ENCODE measurements at places on chromosomes 2 and 18.
A peak's percentile ranks its signal among the peaks of the same experiment; 100 is the strongest.

DNA sequence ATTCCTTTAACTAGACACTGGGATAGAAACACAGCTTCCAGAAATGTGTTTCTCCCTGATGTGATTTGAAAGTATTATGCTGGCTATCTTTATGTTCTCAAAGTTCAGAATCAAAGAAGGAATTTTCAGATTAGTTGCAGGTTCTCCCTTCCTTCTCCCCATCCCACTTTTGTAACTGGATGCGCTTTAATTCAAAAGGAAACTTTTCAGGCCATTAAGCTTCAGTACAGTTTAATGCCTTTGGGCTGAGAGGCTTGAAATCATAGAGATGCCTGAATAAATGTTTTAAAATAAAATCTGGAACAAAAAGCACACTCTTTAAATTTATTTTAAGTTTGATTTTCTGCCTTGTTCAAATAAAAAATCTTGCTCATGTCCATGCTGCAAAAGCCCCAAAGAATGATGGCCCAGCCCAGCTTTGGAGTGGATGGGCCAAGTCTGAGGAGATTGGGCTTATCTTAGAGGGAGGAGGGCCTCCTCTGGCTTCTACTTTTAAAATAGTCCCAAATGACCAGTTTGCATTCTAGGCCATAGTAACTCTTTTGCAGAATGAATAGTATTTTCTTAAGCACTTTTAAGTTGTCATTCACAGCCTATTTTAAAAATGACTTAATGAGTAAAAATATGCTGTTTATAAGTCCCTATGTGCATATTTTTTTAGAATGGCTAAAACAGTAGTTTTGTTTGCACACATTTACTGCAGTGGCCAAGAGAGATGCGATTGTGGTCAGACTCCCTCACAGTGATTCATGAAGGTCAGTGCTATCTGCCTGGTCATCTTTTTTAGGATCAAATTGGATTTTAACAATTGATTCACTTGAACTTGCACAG lies 129.2 kb downstream of the MTX2 start:
- no peak for DNase-seq

DNA sequence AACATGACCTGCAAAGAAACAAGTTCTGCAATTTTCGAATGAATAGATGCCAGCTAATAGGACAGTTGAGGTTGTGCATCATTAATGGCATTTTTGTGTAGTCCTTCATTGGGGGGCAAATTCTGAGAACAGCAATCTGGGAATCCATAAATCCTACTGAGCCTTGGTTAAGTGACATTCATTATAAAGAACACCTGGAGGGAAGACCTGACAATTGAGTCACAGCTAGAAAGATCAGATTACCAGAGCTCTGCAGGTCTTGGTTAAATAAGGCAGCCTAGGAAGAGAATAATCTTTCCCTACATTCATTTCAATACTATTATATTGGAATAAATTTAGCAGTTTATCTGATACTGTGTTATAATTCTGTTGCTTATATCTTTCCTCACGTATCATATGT lies 14.3 kb downstream of the KCNH7 start:
- no peak for DNase-seq

DNA sequence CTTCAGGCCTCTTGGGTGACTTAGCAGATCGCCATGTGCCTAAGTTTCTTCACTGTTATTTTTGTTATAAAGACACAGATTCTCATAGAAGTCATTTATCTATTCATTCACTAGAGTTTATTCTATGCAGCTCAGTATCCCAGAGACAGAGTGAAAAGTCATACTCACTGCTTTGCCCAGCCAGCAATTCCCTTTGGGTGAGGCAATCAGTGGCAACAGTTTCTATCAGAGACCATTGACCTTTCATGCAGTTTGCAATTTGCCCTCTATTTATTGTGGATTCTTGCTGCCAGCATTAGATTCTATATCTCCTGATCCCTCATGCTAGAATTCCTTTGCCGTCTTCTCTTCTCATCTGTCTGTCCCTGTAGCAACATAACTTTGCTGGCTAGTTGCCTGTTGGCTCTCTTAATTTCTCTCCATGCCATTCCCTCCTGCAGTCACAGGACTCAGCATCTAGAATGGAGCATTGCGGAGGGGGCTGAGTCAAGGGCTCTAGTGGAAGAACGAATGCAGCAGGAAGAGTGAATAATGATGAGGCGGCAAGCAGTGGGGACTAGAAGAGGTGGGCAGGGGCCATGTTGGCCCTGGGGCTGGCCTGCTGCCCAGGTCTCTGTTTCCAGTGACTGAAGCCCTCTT lies 12.2 kb downstream of the SLC9A4 start:
- no peak for DNase-seq

GRCh38 chr2:203097735-203098134 lies 83.1 kb downstream of the NBEAL1 start:
- DNase-seq: no peak

GRCh38 chr2:79511320-79511951 lies 1.4 kb upstream of the CTNNA2 start:
- DNase-seq: peak; percentile 79

DNA sequence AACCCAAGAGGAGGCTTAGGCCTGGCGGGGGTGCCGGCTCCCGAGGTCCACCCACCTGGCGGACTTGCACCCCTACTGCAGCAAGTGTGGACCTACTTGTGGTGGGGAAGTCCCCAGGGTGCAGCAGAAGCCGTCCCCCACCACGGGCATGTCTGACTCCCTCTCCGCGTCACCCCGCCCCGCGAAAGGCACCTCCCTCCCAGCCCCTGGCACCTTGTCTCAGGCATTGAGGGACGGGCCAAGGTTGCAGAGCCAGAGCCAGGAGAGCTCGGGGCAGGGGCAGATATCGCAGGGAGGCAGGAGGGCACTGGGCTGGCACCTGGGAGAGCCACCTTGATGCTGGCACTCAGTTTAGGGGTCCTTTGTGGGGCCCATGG lies 19.0 kb downstream of the CROCC2 start:
- DNase-seq: peak; percentile 10

- DNase-seq: no peak
Measured at GRCh38 chr2:203594541-203594940, 59.4 kb upstream of the RAPH1 start.

GRCh38 chr2:110211938-110212858 lies at the start of gene MTLN:
Gene MTLN, minus strand, starts transcription at chr2:110212547. Its CDS starts 22 bp downstream, at chr2:110212525.
- peak; percentile 49 for DNase-seq

- no peak for DNase-seq
Measured at GRCh38 chr2:24917086-24917485, 3.0 kb downstream of the ADCY3 start.

DNA sequence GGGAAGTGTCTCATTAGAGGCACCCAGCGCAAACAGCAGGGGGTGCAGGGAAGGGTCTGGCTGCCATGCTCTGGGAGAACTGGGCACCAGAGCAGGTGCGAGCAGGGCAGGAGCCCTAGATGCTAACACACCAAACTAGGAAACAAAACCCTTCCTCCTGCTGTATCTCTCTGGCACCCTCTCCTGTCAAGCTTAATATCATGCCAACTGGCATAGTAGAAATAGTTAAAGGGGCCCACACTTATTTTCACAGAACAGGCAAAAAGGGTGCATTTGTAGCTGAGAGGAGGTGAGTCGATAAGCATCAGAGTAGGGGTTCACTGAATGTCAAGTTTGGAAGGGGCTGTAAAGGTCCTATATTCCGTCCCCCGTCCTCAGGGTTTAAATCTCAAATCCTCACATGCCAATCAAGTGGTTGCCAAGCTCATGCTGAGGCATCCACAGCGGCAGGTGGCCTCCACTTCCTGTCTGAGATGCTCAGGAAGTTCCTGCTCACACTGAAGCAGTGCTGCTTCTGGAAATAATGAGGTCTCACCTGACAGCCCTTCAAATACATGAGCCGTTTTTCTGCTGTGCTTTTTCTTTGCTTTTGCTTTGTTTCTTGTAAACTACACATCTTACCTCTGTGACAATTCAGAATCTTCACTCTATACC lies 14.9 kb upstream of the ACKR3 start:
- DNase-seq: no peak

GRCh38 chr2:237511433-237511832 lies 24.4 kb downstream of the MLPH start:
- no peak for DNase-seq

DNA sequence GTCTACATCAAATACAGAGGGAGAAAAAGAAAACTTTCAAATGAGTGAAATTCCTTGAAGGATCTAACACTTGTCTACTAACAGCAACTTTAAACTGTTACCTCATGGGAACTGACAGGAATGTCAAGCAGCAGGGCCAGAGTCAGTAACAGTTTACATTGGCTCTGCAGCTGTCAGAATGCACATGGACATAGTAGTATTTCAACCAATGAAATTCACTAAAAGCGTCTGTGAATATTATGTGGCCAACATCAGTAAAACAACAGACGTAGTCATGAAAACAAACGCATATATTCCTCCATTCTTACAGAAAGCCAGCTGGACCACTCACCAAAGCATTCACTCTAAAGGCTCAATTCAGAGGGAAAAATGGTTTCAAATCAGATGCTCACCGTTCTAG lies 79.3 kb upstream of the RNU4ATAC start:
- no peak for DNase-seq

DNA sequence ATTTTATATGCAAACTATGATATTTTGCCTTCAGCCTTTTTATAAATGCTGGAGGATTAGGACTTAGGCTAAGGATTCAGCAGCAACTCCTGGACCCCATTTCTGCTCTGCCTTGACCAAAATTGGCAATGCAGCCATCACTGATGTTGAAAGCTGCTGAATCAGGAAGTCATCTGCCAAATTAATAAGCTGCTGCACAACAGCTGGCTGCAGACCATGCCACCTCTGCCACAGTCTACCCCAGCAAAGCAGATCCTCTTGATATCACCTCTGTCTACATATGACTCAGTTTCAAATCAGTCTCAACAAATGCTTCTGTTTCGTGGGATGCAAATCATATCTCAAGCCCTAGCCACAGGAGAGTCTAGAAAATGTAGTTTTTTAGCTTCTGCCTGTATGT lies 7.1 kb upstream of the SOS1 start:
- DNase-seq: no peak

GRCh38 chr2:43221124-43221762 lies 5.2 kb downstream of the ZFP36L2 start:
- peak; percentile 62 for DNase-seq

DNA sequence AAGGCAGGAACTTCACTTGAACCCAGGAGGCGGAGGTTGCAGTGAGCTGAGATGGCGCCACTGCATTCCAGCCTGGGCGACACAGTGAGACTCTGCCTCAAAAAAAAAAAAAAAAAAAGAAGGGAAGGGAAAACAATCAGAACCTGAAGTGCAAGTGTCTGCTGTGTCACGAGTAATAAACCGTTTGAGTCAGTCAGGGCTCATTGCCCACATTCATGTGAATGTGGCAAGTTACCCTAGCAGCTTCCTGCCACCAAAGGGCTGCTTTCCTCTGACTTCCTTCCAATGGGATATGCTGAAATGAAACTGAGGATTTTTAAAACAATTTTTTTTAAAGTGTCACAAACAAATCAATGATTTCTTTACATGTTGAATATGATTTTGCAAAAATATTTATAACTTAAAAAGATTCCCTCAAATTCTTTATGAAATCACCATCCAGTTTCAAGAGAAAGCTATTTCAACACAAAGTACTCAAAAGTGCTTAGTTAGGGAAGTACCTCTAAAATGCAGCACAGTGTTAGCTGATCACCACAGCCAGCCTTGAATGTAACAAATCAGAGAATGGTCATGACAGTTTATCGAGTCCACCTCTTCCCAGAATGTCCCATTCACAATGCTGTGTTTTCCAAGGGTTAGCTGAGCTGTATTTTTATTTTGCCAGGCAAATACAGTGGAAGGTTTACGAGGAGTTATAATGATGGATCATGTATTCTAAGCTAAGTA lies 36.4 kb downstream of the WDSUB1 start:
- no peak for DNase-seq

DNA sequence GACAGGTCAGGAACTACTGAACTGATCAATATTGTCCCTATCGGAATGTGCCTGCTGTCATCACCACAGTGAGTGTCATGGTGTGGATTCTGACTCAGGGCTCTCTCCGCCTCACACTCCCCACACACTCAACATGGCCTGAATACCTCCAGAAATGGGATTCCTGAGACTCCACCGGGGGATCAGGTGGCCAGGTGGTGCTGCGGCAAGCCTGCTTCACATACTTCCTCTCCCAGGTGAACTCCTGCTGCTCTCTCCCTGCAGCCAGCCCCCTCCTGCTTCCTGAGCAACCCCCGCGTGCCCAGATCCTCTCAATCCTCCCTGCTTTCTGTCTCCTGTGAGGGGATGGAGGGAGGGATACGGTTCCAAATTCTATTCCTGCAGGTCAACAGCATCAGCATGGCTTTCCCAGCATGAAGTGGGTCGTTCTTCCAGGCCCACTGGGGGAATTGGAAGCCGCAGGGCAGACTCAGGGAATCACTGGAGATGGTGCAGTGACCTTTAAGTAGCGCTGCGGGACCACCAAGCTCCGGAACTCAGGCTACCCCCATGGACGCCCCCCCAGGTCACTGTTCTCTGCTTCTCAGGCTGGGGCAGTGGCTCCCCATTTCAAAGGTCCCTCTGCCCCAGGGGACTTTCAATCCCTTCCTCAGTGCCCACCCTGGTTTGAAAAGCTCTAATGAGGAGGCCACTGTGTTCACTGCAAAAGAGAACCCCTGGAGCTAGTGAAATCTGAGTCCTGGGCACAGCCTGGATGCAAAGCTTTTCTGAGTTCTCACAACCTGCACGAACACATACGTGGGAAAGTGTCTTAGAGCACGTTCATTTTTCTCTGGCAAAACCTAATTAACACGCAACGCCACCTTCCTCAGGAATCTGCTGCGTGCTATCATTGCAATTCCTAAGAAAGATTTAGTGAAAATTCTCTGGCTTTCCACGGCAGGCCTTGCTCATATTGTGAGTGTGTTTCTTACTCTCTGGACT lies 168.4 kb downstream of the ZFP36L2 start:
- no peak for DNase-seq

DNA sequence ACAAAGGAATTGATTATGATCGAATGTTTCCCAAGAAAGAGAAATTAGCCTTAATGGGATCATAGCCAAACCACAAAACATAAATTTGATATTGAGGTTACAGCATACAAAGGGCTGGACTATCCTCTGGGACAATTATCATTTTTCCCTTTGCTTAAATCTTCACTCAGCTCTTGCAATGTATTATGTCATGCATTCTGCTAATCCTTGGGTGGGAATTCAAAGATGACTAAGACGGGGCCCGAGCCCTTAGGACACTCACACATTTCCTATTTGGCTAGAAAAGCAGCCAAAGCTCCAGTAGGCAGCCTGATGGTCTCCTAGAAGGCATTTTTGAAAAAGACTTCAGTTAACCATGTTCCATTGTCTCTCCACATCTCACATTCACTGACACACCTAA lies 17.2 kb upstream of the NMI start:
- no peak for DNase-seq

DNA sequence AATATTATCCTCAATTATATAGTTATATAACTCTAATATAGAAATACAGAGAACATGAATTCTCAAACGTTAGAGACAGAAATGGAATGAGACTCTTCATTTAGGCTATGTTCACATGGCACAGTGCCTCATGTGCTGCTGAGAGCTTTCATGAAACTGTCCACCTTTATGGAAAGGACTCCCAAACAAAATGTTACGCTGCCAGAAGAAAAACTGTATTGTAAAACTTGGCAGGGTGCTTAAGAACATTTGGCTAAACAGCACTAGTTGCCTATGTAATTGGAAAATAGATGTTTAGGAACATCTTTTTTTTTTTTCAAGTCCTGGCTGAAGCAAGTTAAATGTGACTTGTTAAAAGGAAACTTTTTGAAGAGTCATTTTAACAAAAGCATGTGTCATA lies 396.0 kb downstream of the ERBB4 start:
- DNase-seq: no peak

Data from WTC11 (cell line).